Stimulated activated effector memory CD8-positive, alpha-beta T cell treated with anti-CD3 and anti-CD28 coated beads, Interleukin-12 subunit alpha, Interleukin-12 subunit beta, amount 100 ng/mL, for 72 hours (primary cell): ENCODE measurements at places on chromosomes 4 and X.

- no peak for DNase-seq
Measured at GRCh38 chr4:72136429-72136828, 104.6 kb downstream of the NPFFR2 start.

GRCh38 chrX:81377329-81377728 is 175.4 kb downstream of the SH3BGRL start:
- no peak for DNase-seq

DNA sequence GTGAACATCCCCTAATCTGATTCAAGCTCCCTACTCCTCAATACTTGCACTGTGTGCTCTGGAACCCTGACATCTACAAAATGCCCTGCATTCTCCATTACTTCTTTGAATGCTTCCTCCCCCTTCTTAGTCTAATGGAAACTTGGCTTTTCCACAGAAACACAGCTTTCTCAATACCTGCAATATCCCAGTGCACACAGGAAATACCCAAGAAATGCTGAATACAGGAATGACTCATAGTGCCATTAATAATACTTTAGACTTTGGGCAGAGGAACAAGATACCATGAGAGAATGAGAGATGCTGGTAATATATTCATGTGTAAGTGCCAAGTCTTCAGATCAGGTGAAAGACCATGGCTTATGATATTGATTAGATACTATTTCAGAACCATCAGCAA is 5.6 kb downstream of the QRFPR start:
- no peak for DNase-seq

DNA sequence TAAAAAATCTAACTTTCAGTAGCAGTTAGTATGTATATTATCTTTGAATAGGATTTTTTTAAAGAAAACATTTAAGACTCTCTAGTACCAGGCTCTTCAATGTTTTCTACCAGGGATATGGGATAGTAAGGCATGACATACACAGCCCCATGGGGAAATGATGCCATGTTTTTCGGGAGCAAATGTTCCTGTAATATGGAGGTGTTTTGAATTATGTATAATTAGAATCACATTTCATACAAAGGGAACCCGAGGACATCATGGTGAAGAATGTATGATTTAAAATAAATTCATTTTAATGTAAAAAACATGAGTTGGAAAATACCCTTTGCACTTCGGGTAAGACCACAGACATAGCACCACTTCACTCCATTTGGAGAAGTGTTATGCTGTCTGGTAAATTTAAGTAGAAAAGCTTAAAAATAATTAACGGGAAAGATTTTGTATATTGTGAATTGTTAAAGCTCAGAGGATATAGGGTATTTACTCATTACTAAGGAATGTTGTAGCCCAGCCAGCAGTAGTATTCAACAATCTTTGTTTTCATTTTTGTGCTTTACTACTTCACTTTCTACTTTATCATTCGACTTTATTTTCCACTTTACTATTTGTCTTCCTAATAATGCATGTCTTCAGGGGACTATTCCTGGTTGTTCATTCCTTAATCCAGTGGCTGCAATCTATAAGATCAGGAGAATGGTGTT is 2050.7 kb downstream of the ARAP2 start:
- no peak for DNase-seq

GRCh38 chrX:126124721-126125120 is 41.4 kb downstream of the DCAF12L2 start:
- no peak for DNase-seq

- DNase-seq, result no peak
Measured at GRCh38 chrX:39163581-39164126, 362.4 kb downstream of the MID1IP1 start.
